Activated T-helper 1 cell treated with Interleukin-2 at 50 U/mL for 16 hours (primary cell): ENCODE measurements at places on chromosomes 5 and 9.

- no peak for DNase-seq
Observed at GRCh38 chr9:81621118-81621517, 68.2 kb downstream of the TLE1 start.

DNA sequence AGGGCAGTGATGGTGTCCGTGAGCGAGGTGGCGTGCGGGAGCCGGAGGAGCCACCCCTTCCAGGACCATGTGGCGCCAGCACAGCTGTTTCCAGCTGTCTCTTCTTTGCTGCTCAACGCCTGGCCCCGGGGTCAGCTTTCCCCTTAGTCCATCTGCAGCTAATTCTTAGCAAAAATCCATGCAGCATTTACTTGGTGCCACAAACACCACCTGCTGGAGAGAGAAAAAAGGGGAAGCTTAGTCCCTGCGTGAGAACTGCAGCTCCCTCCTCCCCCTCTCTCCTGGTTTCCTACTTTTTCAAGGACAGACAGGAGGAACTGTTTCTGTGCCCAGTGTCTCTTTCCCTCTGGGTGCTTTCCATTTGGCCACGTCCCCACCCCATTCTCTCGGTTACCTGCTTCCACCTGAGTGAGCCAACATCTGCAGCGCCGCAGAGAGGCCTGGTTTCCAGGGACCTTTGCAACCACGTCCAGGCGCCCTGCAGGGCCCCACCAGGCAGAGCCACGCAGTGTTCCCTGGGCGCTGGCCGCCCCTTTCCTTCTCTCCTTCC is 3.4 kb downstream of the SLC6A19 start:
- no peak for DNase-seq

GRCh38 chr5:180494510-180495181 is 467 bp downstream of the CNOT6 start:
- DNase-seq = peak; percentile 36

DNA sequence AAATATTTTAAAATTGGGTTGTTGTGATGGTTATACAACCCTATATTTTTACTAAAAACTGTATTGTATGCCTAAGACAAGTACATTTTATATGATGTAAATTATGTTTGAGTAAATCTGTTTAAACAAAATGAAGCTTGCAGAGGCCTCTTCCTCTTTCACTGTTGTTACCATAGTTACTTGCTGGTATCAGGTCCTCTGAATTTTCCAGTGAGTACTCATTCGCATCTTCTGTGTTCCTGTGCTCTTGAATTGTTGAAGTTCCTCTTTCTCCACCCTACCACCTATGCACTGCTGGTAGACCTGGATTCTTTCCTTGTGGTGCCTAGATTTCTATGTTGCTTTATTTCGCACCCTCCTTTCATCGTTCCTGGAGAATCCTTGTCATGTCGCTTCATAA is 938.5 kb upstream of the ACO1 start:
- DNase-seq = no peak

- DNase-seq = no peak
Observed at GRCh38 chr9:89611425-89611824, 6.6 kb downstream of the GADD45G start.
